Glutamatergic neuron (in vitro differentiated cells): ENCODE measurements at places on chromosomes 6 and 20.

DNA sequence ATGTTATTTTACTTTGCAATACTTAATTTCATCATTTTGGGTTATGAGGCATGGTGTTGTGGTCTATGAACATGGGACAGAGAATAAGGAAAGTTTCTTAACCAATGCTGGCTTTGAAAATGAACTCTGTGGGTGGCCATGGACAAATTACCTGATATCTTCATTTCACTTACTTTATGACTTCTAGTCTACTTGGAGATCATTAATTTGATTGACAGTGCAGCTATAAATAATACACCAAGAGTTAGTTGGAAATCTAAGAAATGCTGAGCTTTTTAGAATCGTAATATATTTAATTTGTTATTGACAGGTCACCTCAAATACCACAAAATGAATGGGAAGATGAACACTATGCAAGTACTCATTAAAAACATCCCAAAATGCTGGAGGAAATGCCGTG lies 140.4 kb downstream of the CENPW start:
- no peak for DNase-seq

DNA sequence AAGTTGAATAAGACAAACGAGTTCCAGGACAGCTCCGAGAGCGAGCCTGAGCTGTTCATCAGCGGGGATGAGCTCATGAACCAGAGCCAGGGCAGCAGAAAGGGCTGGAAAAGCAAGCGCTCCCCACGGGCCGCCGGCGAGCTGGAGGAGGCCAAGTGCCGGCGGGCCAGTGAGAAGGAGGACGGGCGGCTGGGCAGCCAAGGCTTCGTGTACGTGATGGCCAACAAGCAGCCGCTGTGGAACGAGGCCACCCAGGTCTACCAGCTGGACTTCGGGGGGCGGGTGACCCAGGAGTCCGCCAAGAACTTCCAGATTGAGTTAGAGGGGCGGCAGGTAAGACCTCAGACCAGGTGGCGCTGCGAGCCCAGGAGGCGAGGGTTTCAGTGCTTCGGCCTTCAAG lies 56.0 kb upstream of the TMEM181 start:
- DNase-seq, result no peak

DNA sequence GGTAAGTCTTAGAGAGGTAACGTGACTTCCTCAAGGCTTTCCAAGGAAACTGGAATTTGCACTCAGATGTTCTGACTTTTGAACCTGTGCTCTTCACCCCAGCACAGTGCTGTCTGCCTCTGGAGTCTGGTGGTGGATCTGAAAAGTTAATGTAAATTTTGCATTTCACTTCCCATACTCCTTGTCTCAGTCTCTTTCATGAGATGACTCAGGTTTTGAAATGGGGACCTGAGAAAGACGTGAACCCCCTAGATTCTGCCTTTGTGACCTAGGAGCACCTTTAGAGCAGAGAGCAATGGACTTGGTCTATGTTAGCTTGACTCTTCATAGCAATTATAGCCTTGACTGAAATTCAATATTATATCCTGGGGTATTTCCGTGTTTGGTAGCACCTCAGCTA lies 223.0 kb downstream of the QKI start:
- DNase-seq, result no peak

- no peak for DNase-seq
These were observed 7.4 kb downstream of the FRMD1 start for GRCh38 chr6:168071620-168072019.

- DNase-seq, result no peak
These were observed 9.6 kb downstream of the SLC35A1 start for GRCh38 chr6:87482366-87482765.

GRCh38 chr6:1108198-1108597 lies 203.7 kb upstream of the FOXQ1 start:
- DNase-seq, result no peak

GRCh38 chr20:17967521-17968365 lies 851 bp downstream of the SNX5 start:
- no peak for DNase-seq

DNA sequence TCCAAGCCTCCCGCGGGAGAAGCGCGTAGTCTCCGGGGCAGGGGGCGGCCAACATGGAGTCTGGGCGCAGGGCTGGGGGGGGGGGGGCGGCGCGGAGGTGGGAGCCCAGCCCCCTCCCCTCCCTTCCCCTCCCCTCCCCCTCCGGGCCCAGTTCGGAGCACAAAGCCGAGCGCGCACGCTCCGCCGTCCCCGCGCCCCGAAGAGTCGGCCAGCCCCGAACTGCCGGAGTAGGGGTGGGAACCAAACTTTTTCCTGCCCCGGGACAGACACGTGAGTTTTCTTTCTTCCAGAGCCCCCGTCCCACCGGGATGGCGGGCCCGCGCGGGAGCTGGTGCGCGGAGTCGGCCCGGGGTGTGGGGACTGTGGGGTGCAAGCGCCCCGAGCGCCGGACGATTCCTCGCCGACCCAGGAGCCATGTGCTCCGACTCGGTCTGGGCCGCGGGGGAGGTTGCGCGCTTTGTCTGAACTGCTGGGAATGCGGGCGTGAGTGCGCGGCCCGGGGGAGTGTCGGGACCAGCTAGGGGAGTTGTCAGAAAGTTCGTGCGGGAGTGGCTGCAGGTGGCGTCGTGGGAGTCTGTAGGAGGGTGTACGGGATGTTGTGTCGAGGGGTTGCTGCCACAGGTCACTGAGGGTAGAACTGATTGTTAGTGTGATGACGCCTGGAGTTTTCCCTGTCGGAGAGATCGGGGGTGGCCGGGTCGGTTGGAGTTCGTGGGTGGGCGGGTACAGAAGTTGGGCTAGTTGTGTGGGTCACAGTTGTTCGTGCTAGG lies 1.2 kb downstream of the TGIF2 start:
- DNase-seq, result peak; percentile 40

- DNase-seq, result no peak
These were observed 3.8 kb upstream of the E2F1 start for GRCh38 chr20:33689973-33690372.

GRCh38 chr20:43821795-43822194 lies 92.9 kb upstream of the TOX2 start:
- DNase-seq, result no peak

- no peak for DNase-seq
These were observed 204.6 kb downstream of the NKAIN2 start for GRCh38 chr6:124008000-124008987.

GRCh38 chr6:1554476-1555310 lies 55.0 kb upstream of the FOXC1 start:
- peak; percentile 65 for DNase-seq

GRCh38 chr6:76247527-76247926 lies 175.1 kb upstream of the IMPG1 start:
- no peak for DNase-seq

DNA sequence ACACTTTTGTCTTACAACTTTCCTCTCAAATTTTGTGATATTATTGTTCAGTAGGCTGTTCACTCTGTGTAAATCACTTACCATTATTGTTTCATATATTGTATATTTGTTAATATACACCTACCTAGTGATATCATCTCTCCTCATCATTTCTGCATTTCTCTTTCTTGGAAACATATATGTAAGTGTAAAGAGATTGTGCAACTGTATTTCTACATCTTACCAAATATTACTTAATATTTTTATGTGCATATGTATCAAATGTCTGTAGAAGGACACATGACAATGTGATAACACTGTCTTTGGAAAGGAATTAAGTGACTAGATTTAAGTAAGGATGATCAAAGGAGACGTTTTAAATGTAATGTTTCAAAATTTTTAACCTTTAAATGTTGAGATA lies 30.2 kb downstream of the ZNF322 start:
- no peak for DNase-seq

DNA sequence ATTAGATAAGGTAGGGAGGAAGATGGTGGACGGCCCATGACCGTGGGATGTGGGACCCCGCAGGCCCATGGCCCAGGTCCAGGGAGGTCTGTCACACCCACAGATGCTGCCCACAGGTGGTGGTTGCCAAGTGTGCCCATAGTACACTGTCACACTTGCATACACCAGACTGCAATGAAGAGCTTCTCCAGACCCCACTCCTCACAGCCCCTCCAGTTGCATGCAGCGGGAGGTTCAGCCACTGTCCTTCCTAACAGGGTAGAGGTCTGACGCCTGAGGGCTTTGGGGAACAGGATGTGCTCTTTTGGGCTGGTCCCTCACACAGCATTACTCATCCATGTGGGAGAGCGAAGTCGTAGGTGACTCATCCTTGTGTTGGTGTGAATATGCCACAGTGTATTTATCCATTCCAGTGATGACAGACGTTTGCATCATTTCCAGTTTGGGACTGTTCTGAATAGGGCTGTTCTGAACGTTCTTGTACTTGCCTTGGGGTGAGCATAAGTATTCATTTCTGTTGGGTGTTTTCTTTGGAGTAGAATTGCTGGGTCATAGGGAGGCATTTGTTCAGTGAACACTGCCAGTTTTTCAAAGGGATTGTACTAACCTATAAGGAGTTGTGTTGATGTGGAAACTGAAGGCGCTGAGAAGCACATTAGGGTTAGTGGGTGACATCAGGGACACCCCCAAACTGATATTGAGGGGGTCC lies 10.1 kb upstream of the PYGB start:
- no peak for DNase-seq

- no peak for DNase-seq
These were observed 7.1 kb downstream of the RRBP1 start for GRCh38 chr20:17674722-17675518.

- no peak for DNase-seq
These were observed 41.3 kb upstream of the LOC128125822 start for GRCh38 chr6:63530991-63531390.
